Activated B cell treated with CpG ODN at 0.5 μM for 24 hours (primary cell): ENCODE measurements at places on chromosomes 5 and 9.

DNA sequence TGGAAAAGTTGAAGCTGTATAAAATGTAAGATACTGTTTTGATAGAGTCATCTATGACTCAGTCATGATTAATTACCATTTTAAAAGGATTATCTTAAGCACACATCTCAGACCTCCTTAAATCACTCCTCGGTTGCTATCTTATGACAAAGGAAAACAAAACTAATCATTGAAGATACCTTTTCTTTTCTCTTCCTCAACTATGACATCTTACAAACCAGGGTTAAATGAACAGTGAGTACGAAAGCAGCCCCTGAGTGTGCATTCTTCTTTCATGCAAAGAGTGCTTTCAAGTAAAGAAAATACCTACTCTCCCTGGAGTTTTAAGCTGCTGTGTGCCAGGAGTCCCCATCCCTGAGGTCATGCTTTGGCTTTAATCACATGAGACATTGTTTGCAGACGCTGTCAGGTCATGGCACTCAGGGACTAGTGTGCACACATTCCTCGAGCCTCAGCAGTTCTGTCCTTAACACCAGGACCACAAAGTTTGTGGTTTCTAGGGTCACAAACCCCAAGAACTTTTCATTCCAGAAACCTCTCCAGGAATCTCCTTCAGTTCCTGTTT is 86.7 kb upstream of the ICE1 start:
- no peak for DNase-seq

DNA sequence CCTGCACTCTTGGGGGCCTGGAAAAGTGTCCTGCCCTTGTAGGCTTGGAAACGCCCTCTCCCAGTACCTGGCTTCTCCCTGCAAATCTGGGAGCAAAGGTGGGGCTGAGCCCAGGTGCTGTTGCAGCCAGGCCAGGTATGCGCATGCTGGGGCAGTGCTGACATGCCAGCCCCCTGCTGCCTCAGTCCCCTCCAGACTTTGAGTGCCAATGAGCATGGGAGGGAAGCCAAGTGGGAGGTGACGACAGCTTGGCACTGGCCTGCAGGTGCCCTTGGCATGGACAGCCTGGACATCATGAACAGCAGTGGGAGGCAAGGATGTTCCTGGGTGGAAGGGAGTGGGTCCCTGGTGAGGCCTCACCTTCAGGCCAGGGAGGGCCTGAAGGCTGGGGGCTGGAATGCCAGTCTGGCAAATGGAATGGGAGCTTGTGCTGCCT is 1494.4 kb upstream of the NUDT12 start:
- no peak for DNase-seq

DNA sequence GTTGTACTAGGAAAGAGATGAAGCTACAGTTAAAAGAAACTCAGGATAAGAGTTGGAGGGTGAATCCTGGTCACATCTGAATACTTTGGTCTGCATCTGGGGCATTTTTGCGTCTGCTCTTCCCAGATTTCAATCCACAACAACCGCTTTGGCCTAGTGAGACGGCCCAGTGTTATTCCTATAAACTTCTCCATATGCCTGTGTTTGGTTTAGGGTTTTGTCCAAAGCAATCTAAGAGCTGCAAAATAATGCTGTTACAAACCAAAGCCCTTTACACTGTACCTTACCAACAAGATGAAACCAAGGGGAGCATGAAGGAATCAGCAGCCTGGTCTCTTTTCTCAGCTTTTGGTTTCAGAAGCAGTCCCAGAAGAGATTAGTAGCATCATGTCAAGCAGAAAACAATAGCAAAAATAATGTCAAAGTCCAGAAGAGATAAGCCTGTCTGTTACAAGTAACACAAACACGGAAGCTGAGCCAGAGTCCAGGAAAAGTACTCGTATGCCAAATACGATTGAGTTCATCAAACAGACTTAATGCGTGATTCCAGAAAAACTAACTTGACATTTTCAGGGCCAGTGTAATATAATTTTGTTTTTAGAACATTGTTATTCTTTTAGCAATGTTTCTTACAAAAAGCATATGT is 379.9 kb upstream of the ACO1 start:
- DNase-seq = no peak

DNA sequence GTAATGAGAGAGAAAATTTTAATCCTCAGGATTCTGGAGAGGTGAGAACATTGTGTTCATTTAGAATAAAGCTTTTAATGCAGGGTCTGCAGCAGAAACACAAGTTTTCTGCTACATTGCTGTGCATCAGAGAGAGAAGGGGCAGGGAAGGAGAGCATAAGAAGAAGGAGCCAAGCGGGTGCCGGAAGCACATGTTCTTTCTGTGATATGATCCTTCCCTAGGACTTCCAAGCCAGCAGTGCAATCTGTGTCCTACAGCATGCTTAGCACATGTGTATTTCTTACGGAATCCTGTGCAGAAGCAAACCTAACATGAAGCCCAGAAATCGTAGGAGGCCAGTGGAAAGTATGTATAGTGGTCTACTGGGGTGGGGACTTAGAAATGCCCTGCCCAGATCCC is 458.3 kb upstream of the BRINP1 start:
- DNase-seq = no peak

GRCh38 chr5:83751201-83751600 is 30.5 kb upstream of the HAPLN1 start:
- no peak for DNase-seq

DNA sequence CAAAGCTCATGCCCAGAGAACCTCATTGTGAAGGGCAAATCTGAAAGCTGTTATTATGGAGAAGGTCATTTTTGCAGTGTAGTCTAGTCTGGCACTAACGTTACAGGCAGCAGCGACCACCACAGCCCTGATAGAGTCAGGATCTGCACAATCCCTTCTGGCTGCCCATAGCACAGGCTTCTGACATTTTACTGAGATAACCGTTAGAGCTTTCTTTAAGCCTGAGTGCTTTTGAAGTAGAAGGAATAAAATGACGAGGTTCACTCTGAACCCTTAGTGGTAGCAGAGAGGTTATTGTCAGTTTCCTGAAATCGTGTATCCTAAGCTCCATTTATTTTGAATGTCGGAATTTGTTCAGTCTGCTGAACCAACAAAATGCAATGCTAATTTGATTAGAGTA is 505.1 kb downstream of the CDH12 start:
- no peak for DNase-seq

DNA sequence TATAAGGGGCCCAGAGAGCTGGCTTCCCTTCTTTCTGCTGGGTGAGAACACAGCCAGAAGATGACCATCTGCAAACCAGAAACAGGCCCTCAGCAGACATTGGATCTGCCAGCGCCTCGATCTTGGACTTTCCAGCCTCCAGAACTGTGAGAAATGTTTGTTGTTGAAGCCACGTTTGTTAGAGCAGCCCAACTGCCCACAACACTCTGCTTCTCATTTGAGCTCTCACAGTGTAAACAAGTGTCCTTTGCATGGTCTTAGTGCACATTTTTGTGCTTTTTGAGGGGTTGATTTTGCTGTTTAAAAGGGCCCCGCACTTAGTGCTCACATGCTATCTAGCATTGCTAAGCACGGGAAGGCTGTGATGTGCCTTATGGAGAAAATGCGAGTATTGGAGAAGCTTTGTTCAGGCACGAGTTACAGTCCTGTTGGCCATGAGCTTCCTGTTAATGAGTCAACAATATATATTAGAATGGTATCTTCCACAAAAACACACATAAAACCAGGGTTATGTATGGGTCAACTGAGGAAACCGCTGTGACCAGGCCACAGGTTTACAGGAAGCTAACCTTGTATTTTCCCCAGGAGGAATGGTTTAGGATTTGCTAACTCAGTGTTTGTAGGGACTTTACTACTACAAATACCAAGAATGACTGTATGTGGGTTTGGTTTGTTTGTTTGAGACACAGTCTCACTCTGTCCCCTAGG is 11.9 kb downstream of the CMBL start:
- no peak for DNase-seq

DNA sequence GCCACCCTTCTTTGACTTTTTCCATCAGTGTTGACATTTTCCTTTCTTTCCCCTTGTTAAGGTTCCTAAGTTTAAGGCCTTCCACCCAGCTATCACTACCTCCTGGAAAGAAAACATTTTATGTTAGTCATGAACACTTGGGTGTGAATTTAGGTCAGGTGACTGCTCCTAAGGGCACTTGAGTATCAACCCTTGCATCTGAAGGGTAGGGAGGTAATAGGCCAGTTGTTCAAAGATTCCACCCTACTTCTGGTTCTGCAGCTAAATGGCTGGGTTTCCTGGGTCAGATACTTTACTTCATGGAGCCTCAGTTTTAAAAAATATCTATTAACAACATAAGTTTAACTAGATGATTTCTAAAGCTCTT is 49.1 kb upstream of the OSMR start:
- no peak for DNase-seq

- no peak for DNase-seq
Observed at GRCh38 chr5:14439087-14439871, 142.3 kb upstream of the OTULINL start.

- no peak for DNase-seq
Observed at GRCh38 chr9:9792144-9792857, 820.5 kb downstream of the PTPRD start.

GRCh38 chr9:14366076-14366475 is 52.1 kb upstream of the NFIB start:
- no peak for DNase-seq

DNA sequence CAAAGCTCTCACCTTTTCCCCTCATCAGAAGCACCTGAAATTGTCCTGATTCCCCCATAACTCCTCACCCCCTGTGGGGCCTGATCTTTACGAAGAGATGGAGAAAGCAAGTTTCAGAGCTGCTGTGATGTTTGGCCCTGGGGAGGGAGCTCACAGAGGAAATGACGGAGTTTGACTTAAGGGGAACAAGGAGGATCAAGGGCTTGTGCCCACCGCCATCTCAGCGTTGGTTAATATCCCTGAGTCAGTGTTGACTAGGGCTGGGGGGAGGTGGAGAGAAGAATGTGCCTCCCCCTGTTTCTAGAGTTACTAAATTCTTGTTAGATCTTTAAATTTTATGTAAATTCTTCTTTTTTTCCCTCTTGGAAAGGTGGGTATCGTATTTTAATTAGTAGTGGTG is 27.8 kb downstream of the FGF18 start:
- no peak for DNase-seq

DNA sequence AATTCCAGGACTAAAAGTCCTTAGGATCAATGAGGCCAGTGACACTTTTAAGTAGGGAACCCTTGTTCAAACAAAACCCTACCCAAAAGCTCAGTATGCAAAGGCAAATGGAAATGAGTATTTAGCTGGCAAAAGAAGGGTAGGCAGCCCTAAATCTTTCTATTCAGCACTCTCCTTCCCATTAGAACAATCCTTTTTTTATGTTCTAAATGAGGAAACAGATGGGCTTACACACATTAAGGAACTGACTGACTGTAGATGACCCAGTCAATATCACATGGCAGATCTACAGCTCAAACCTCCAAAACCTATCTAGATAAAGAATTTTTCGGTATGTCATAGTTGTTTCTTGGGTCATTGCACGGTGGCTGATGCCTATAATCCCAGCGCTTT is 7.2 kb downstream of the CSNK1A1 start:
- no peak for DNase-seq

GRCh38 chr5:143501310-143502044 is 98.0 kb upstream of the NR3C1 start:
- no peak for DNase-seq

GRCh38 chr5:40033009-40033408 is 608.2 kb upstream of the DAB2 start:
- DNase-seq = no peak

GRCh38 chr5:68225188-68225910 is 9.8 kb downstream of the PIK3R1 start:
- no peak for DNase-seq

GRCh38 chr9:131432597-131433301 is 38.9 kb downstream of the PRRC2B start:
- no peak for DNase-seq

DNA sequence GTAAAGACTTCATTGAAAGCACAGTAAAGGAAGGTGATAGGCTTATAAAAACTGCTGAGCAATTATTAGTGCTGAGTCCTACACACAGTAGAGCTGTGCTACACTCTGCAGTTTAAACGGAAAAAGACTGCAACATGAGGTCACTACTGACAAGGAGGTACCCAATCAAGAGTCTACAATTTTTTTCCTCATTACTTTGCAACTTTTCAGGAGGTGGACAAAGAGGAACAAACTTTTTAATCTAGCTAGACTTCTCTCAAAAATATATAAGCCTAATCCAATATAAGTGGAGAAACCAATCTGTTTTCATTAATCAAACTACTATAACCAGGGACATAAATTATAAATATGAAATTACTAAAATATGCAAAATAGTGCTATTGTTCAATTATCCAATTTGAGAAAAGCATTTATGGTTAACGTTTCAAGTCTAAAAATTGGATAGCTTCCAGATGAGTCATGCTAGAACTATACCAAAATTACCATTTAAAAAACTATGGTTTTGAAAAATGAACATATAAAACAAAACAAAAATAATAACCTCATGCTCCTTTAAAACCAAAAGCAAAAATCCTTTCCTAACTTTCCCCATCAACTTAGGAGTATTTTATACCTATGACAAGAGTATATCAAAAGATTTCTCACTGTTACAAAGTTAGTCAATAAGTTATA is 37.7 kb downstream of the FAM13B start:
- DNase-seq = no peak

GRCh38 chr9:130043654-130044623 is 950 bp upstream of the FNBP1 start:
- no peak for DNase-seq

DNA sequence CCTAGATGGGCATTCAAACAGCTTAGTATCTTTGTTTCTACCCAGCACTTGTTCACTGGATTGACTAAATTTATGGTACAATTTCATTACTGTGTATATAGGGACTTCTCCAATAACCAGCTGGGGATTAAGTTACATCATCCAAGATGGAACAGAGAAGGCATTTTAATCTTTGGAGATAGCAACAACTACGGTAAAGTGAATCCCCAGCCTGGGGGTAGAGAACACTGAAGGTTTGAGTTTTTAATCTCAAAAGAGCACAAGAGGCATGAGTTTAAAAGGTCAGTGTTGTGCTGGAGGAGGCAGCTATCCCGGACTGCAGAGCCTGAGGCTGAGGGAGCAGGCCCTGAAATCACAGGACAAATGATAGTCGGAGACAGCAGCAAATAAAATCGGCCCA is 28.6 kb downstream of the DDX31 start:
- no peak for DNase-seq

- no peak for DNase-seq
Observed at GRCh38 chr5:83066548-83067110, 10.6 kb downstream of the TMEM167A start.

- DNase-seq = no peak
Observed at GRCh38 chr5:40331616-40332015, 348.1 kb upstream of the PTGER4 start.

GRCh38 chr9:92147030-92147851 is 32.0 kb upstream of the SPTLC1 start:
- DNase-seq = no peak
